Effector CD8-positive, alpha-beta T cell (primary cell): ENCODE measurements at places on chromosomes 6 and 20.

DNA sequence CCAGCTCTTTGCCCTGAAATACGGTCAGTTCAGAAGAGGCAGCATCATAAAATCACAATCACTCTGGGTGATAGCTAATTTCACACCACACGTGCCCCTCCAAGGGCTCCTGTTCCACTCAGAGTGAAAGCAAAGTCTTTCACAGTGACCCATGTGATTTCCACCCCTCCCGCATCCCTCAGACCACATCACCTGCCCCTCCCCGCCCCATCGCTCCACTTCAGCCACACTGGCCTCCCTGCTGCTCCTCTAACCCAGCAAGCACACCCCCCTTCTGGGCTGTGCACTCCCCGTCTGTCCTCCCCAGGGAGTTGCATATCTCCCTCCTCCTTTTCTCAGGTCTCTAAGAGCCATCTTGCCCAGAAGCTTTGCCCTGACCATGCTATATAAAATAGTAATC, 74.5 kb downstream of the PSMG4 start:
- DNase-seq = no peak

DNA sequence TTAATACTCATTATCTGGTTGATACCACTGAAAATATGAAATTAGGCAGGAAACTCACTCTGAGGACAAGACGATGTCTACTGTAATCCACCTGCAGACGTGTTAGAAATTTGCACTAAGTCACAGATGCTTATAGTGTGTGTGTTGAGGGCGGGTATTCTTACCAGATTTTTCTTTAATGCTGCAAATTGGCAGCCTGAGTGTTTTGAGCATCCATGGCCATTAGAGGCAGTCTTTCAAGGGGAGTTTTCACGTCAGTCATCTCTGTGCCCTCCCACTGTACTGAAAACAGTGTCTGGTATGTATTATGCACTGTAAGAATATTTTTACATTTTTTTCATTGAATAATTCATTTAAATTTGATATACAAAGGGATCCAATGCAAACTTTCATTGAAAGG, 266.5 kb upstream of the QKI start:
- DNase-seq = no peak

DNA sequence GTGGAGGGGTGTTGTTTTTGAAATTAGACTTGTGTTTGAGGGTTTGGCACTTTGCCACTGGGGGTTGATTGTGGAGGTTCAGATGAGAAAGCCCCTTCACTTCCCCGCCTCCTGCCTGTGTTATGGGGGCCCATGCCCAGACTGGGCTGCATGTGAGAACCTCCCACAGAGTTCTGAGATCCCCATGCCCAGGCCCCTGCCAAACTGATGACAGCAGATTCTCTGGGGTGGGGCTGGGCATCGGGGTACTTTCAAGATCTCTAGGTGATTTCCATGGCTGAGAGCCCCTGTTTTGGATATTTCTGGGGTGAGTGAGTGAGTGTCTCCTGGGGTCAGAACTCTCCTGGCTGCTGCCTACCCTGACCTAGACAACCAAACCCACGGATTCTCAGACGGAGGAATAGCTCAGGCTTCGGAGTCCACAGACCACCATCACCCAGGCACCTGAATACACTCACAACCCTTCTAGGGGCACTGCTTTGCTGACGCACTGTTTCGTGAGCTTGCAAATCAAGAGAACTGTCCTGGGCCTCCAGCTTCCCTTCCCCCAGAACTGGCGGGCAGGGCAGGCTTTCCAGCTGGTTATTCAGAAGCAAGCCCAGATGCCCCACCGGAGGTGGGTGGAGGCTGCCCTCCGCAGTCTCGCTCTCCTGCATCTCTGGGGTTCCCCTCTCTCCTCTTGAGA, 6.3 kb downstream of the BCAS1 start:
- peak; percentile 25 for DNase-seq

GRCh38 chr6:42350911-42351310, 100.8 kb downstream of the TRERF1 start:
- no peak for DNase-seq

DNA sequence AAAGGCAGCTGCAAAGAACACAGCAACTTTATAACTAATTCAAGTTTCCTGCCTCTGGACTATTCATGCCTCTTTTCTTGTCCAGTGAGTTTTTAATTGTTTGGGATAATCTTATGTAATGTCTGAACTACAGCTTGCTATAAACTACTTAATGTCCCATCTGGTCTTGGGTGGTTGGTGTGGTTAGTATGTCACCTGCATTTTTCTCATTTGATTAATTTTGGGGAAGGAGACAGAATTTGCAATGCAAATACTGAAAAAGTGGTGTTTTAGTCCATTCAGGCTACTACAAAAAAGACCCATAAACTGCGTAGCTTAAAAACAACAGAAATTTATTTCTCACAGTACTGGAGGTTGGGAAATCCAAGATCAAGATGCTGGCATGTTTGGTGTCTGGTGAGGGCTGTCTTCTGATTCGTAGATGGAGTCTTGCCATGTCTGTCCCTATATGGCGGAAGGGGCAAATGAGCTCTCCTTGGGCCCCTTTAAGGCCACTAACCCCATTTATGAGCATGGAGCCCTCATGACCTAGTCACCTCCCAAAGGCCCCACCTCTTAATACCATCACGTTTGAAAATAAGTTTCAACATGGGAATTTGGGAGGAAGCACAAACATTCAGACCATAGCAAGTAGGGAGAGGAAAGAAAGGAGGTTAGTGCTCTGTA, 22.4 kb downstream of the RNF8 start:
- no peak for DNase-seq
